ENCODE measurements at places on chromosomes 3 and 15.

DNA sequence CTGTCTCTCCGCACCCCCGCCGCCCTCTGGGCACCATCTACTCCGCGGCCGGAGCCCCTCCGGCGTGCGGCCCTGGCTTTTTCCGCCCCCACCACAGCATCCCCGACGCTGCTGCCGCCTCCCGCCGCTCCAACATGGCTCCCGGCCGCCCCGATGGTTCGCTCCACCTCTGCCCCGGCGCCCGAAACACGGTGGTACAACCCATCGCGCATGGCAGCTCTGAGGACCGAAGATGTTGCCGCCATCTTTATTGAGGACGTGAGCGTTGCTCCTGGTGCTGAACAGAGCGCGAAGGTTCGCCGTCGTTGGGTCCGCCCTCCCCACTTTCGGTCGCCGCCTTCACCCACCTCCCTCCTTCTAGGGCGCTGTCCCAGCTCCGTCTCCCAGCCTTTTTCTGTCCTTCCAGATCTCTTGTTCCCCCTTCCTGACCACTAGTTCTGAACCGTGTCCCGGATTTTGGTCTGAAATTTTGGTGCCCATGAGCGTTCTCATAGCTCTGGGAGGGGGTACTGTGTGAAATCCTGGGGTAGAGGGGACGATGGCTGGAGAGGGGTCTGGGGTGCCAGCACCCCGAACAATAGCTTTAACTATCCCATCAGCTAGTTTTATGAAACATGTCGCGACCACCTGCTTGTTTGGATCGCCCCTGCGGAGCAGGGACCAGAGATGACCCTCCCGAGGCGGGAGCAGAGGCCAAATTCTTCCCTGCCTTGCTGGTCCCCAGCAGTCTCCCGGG lies at the start of gene CELSR3:
Gene CELSR3 (minus strand): TSS at position 134 of the 736 bp plus-strand sequence. CDS start 252 bp downstream, outside the sequence.
- DNase-seq: peak; percentile 85

GRCh38 chr3:105728771-105729312 lies 140.0 kb downstream of the CBLB start:
- no peak for DNase-seq

DNA sequence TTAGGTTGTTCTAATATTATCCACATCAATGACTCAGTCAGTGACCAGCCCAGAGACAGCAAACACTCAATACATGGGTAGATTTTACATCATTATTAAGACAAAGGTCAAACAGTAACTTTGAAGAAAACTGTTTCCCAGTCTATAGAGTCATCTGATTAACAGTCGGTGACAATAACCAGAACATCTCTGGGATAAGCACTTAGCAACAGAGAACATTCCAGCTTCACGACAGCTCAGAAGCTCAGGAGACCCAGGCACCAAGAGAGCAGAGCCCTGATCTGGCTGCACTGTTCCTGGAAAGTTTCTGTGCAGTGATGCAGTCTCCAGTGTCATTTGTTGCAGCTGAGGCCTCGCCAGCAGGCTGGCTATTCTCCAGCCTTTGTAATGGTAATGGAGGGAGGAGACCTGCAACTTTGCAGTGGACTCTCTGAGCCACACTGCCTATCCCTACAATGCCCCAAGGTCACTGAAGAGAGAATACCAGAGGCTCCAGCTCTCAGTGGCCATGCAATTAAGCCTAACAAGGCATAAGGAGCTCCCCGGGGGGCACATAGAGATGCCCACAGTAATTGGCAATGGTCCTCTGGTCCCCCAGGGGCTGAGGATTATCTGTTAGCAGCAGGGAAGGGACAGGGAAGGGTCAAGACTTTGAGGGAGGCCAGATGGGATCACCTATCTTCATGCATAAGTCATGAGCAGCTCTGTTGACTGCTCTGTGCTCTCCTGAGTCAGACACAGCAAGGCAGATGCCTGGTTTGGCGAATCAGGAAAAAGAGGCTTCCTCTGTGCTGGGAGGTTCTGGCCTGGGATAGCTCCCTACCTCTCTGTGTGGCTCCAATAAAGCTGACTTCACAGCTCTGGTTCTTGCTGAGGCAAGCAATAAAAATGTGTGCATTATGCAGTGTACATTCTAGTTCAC lies 163.6 kb downstream of the CTNNB1 start:
- DNase-seq: no peak

GRCh38 chr3:37979541-37980461 lies 10.8 kb upstream of the VILL start:
- DNase-seq: no peak

DNA sequence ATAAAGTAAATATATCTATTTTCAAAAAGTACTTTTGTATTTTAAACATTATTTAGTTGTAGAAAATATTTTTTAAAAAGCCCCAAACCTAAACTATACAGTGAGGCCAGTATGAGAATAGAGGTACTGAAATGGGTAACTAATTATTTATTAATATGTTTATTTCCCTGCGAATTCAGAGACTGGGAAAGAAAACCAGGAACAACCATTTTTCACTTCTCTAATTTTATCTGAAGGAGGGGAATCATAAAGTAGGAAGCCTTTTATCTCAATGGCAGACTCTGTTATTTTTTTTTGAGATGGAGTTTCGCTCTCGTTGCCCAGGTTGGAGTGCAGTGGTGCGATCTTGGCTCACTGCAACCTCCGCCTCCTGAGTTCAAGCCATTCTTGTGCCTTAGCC lies 63.6 kb upstream of the TRAK1 start:
- no peak for DNase-seq
